ENCODE measurements at places on chromosomes 2 and 18.

GRCh38 chr2:23487735-23488492 is 102.9 kb downstream of the KLHL29 start:
- DNase-seq: no peak

GRCh38 chr2:188984065-188984491 is 9.9 kb downstream of the COL3A1 start:
- DNase-seq: no peak

- no peak for DNase-seq
Observed at GRCh38 chr18:3088449-3088848, 75.5 kb upstream of the LPIN2 start.

DNA sequence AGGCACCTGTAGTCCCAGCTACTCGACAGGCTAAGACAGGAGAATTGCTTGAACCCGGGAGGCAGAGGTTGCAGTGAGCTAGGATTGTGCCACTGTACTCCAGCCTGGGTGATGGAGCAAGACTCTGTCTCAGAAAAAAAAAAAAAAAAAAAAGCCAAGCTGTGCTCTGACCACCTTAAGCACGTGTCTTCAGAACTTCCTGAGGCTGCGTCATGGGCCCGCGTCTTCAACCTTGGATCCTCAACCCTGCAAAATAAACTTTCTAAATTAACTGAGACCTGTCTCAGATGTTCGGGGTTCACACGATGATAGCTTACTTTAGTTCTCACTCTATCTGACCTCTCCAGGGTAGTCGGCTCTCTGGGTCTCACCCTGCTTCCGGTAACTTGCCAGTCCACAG is 65.8 kb upstream of the CABLES1 start:
- DNase-seq: peak; percentile 36
